ENCODE measurements at places on chromosomes 3 and 15. TPM values are rescaled to one million over a fixed set of nuclear protein-coding genes. Genes with fewer than 3 reads are reported as not detected.
A peak's percentile ranks its signal among the peaks of the same experiment; 100 is the strongest.

DNA sequence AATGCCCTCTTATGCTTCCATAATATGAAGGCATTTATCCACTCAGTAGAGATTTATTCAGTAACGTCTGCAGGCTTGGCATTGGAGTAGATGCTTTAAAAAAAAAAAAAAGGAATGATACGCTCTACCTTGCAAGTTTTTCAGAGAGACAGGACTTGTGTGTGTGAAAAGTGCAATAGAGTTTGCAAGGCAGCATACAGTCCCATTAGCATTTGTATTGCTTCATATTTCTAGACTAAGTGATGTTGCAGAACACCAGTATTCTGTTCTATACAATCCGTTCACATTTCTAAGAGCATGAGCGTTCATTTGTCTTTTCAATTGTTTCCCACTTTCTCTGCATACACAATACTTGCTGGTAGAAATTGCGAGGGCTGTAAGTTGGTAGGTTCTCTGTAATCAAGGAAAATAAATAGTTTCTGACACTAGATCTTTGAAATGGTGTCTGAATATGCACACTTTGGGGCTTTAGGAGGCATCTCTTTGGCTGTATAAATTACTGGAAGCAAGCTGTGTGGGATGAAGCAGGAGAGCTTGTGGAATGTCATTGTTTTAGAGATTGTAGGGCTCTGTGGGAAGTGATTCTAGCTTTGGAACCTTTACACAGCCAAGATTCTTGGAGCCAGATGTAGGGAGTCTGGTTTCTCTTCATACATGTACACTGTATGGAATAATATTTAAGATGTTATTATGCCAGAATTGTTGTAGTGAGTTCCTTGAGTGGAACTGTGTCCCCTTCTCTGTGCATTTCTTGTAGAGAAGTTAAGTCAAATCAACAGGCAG is 262.7 kb downstream of the FEZF2 start:
- DNase-seq = no peak

- DNase-seq = no peak
Measured at GRCh38 chr3:56361731-56362130, 106.5 kb downstream of the ERC2 start.

DNA sequence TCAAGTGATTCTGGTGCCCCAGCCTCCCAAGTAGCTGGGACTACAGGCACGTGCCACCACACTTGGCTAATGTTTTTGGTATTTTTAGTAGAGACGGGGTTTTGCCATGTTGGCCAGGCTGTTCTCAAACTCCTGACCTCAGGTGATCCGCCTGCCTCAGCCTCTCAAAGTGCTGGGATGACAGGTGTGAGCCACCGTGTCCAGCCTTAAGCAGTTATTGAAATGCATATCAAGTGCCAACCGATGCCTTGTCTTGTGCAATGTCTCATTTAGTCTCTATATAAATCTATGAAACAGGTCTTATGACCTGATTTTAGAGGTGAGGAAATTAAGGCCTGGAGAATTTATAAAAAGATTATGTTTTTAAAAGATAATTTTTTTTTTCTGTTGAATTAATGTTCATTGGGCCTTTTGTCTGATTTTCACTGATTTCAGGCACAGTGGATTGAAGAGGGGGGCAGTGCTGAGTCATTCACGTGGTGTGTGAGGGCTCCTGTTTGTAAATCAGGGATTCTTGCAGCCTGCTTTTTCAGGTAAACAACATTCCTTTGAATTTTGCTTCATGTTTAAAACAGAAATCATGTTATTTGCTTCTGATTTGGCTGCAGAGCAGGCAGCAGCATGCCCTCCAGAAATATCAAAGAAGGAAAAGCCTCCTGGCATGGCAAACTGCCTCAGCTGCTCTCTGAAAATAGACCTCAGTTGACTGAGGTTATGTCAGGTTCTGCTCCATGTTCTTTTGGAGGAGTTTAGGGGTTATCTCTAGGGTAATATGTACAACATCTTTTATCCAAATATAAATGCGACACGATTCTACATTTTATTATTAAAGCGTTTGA is 407.0 kb upstream of the RGMA start:
- no peak for DNase-seq

DNA sequence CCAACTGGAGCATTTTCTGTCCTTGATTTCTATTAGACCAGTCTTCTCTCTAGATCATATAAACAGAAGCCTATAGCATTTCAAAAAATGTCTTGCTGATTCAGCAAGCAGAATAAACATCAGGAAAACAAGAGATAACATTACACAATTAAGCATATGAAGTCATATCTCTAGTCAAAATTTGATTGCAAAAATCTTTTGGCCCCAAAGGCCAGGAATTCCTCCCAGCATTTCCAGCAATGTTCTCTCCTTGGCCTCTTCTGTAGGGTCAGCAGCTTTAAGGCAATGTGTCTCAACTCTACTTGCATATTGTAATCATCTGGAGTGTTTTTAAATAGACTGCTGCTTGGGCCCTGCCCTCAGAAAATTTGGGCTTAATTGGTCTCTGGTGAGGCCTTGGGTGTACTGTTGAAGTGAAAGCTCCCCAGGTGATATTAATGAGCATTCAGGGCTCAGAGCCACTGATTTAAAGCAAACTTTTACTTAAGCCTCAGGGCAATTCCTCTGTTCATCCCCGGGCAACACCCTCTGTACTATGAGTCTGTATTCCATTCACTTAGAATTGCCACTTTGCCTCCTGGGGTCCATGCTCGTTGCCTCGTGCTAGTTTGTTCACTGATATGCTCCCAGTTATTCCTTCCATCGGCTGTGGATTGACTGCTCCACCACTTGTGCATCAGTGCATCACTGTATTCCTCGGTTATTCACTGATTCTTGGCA is 1072.6 kb downstream of the ROBO2 start:
- no peak for DNase-seq

GRCh38 chr3:165518346-165518745 is 318.9 kb downstream of the BCHE start:
- no peak for DNase-seq

The ERICH6 gene
- total RNA-seq = 0.38 TPM

The TEX9 gene
- total RNA-seq = 4.8 TPM

DNA sequence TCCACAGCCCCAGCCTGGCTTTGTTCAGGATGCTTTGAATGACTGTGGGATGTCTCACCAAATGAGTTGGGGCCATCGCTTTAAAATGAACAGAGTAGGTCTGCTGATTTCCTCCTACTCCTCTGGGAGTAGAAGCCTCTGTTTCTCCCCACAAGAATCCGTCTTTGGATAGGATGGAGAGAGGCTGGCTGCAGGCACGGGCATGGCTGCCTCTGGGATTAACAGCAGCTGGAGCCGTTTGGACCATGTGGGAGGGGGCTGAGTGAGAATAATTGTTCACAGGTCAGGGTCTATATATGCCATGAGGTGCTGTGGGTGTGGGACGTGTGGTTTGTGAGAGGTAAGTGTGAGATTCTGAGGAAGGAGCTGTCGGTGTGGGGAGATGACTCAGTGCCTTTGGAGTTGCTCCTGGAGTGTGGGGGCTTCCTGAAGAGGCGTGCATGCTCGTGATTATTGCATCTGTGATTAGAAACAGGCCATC is 48.0 kb upstream of the APEH start:
- DNase-seq = no peak

The PPP2R3A gene
- 15.3 TPM for total RNA-seq

DNA sequence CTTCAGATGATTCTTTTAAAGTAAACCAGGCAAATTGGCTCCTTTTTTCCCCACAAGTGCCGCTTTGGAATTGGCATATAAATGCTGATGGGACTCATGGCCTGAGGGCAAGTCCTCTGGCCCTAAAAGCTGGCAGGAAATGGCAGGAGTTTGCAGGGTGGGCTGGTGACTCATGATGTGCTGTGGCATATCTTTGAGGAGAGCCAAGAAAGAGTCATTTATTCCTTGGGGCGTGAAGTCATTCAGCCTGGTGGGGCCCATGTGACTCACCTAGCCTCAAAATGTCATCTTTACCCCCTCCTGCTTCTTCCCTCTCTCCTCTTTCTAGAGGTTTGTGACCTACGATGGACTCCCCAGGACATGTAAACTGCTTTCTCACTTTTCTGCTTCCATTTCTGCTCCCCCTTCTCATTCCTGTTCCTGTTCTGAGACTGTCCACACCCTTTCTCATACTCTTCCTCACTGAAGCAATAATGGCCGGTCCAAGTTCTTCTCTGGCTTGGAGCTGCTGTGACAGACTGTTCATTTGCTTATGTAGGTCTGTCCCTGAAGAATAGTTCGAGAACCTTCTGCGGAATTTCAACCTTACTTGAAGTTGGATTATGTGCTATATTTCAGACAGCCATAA is 326.1 kb downstream of the SATB1 start:
- peak; percentile 95 for DNase-seq

Measured in LHCN-M2 (cell line).